ENCODE measurements at places on chromosomes 5 and 9. TPM values are rescaled to one million over a fixed set of nuclear protein-coding genes. Genes with fewer than 3 reads are reported as not detected.
A peak's percentile ranks its signal among the peaks of the same experiment; 100 is the strongest.

GRCh38 chr9:122986010-122986409 lies 45.2 kb downstream of the RABGAP1 start:
- H3K4me3 ChIP-seq = no peak overlapping the region
- no peak for DNase-seq
- H3K36me3 ChIP-seq = peaks cover 10% of the 10 kb centered on the region

DNA sequence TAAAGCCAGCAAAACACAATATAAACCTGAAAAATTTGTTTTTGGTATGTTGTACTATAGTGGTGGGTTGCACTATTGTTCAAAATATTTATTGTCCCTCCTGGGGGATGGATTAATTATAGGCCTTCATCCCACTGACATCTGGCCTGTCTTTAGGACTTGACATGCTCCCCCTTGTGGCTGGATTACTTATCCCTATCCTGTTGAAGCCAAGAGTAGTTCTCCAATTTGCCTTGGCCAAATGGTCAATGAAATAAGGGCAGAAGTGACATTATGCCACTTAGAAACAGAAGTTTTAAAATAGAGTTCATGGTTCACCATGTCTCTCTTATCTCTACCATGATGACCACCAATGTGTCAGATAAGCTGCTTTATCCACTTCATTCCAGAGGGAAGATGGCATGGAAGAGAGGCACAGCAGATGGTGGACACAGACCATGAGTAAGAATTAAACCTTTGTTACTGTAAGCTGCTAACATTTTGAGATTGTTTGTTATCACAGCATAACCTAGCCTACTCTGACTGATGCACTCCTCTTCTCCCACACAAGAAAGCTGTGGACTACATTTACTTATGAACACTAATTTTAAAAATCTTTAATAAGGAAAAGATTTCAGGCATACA lies 29.2 kb upstream of the ARHGEF28 start:
- no peak overlapping the region for H3K27ac ChIP-seq
- DNase-seq = no peak
- no peaks in the 10 kb centered on the region for H3K27me3 ChIP-seq
- no peak overlapping the region for H3K4me3 ChIP-seq
- no peaks in the 10 kb centered on the region for H3K36me3 ChIP-seq
- H3K4me1 ChIP-seq = no peaks in the 10 kb centered on the region

- H3K36me3 ChIP-seq = no peaks in the 10 kb centered on the region
- H3K4me1 ChIP-seq = no peaks in the 10 kb centered on the region
- H3K4me3 ChIP-seq = no peak overlapping the region
- no peak for DNase-seq
- no peaks in the 10 kb centered on the region for H3K27me3 ChIP-seq
Measured at GRCh38 chr9:107213561-107214028, 69.5 kb upstream of the RAD23B start.

DNA sequence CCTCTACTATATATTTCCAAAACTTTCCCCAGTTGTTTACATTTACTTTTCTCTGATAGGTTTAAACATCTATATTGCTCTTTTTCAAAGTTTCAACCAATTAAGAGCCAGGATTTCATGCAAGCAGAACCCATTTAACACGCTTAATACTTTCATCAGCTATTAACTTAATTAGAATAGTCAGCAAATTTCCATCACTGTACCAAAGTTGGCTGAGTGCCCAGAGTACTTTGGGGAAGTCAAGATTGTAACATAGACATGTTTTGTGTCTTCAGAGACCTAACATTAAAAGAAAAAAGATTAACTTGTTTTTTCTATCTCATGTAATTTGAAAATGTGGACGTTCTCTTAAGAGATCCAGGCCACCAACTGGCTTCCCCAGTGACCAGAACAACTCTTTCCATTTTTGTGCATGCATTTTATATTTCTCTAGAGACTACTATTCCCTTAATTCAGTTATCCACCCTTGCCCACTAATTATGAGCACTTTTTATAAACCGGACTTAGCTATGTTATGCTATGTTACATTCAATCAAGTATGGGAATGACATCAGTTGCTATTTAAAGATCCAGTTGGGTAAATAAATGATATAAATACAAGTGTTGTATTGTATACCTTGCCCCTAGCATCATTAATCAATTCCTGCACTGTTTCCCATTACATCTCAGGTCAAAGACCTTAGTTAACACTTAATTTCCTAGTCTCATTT lies 478.1 kb upstream of the NMUR2 start:
- no peak for DNase-seq
- no peak overlapping the region for H3K4me3 ChIP-seq
- no peak overlapping the region for H3K27ac ChIP-seq
- H3K4me1 ChIP-seq = no peaks in the 10 kb centered on the region

GRCh38 chr9:10774051-10774450 lies 161.2 kb upstream of the PTPRD start:
- H3K4me1 ChIP-seq = no peaks in the 10 kb centered on the region
- no peak for DNase-seq
- H3K27me3 ChIP-seq = no peaks in the 10 kb centered on the region
- H3K4me3 ChIP-seq = no peak overlapping the region

GRCh38 chr9:83707518-83707767 lies 315 bp downstream of the UBQLN1 start:
- H3K4me1 ChIP-seq = peaks cover 25% of the 10 kb centered on the region
- no peaks in the 10 kb centered on the region for H3K27me3 ChIP-seq
- no peak for DNase-seq
- H3K36me3 ChIP-seq = no peaks in the 10 kb centered on the region

GRCh38 chr9:83956086-83956435 lies 24.0 kb downstream of the HNRNPK start:
- peaks cover 34% of the 10 kb centered on the region for H3K36me3 ChIP-seq
- H3K4me1 ChIP-seq = peaks cover 26% of the 10 kb centered on the region
- DNase-seq = no peak
- peak overlapping the region; percentile 81 for H3K27ac ChIP-seq

GRCh38 chr5:157273131-157273556 lies 7.2 kb downstream of the CYFIP2 start:
- H3K4me1 ChIP-seq = no peaks in the 10 kb centered on the region
- no peaks in the 10 kb centered on the region for H3K27me3 ChIP-seq
- no peak overlapping the region for H3K27ac ChIP-seq
- no peak for DNase-seq

GRCh38 chr9:75852746-75853145 lies 37.7 kb upstream of the PCSK5 start:
- H3K27ac ChIP-seq = no peak overlapping the region
- H3K4me3 ChIP-seq = no peak overlapping the region
- H3K36me3 ChIP-seq = no peaks in the 10 kb centered on the region
- no peaks in the 10 kb centered on the region for H3K27me3 ChIP-seq

DNA sequence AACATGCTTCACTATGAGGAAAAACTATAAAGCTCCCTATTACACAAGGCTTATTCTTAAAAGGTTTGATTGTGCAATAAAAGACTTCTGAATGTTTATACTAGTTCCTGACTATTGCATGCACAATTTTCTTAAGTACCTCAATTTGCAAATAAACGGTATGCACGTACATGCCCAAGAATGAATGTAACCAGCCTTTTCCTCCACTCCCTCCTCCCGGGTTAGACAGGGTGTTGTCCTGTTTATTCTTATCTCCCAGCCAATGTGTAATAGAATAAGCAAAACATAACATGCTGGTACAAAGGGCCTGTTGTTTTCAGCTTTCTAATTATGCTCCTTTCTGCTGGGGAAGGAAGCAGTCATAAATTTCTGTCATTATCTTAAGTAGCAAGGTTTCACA lies 79.1 kb downstream of the AOPEP start:
- H3K27ac ChIP-seq = no peak overlapping the region
- peaks cover 15% of the 10 kb centered on the region for H3K4me1 ChIP-seq
- no peaks in the 10 kb centered on the region for H3K27me3 ChIP-seq
- H3K36me3 ChIP-seq = no peaks in the 10 kb centered on the region
- DNase-seq = no peak

- no peak for DNase-seq
- peak overlapping the region; percentile 76 for H3K27ac ChIP-seq
- H3K4me3 ChIP-seq = no peak overlapping the region
- no peaks in the 10 kb centered on the region for H3K27me3 ChIP-seq
Measured at GRCh38 chr9:87122947-87123685, 175.8 kb upstream of the GAS1 start.

DNA sequence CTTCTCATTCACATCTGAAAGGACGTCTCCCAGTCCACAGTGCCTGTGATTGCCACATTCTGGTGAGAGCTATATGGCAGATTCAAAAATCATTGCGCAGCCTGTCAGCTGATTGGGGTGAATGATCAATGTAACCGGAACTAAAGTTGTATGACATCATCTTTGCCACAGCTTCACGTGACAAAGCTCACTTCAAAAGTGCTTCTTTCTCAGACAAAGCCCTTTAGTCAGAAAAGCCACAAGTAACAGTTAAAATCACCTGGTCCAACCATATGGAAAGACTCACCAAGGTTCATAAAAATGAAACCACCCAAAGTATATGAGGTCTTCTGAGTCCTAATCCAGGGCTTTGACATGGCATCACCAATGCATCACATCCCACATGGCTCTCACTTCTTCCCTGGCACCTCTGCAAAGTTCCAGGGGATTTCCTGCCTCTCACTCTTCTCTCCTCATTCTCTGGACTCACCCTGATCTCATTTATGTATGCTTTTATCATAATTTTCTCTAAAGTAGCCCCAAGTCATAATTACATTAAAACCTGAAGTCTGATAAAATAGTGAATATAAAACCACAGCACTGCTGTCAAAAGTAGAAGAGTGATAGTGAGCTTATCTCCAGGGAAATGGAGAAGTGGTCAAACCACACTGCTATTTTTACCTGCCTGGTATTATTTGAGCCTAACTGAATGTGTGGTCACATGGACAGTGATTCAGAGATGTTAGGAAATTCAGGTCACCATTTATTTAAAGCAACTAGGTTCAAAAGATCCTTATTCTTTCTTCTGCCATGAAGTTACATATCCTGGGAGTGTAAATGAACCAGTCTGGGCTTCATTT lies 193.1 kb upstream of the PTGER4 start:
- H3K4me3 ChIP-seq = no peak overlapping the region
- no peak for DNase-seq
- no peaks in the 10 kb centered on the region for H3K27me3 ChIP-seq
- H3K36me3 ChIP-seq = no peaks in the 10 kb centered on the region

DNA sequence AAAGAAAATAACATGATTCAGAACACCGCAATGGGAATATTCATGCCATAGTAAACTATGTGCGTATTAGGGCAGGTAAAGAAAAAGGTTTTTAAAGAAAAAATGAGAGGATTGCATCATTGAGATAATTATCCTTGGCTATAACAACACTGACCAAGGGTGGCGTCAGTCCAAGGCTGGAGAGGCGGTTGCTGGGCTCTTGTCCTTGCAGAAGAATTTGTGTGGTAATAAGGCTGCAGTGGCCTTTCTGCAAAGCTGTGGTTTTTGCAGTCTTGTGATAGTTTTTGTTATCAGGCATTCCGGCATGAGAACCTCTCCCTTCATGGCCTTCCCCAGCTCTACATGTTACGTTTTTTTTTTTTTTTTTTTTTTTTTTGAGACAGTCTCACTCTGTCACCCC lies 14.0 kb downstream of the BOD1 start:
- no peaks in the 10 kb centered on the region for H3K27me3 ChIP-seq
- H3K27ac ChIP-seq = no peak overlapping the region
- DNase-seq = no peak

GRCh38 chr9:85741095-85741874 lies 469 bp downstream of the AGTPBP1 start:
- peak; percentile 74 for DNase-seq
- H3K36me3 ChIP-seq = no peaks in the 10 kb centered on the region
- H3K4me1 ChIP-seq = peaks cover 14% of the 10 kb centered on the region
- H3K27me3 ChIP-seq = no peaks in the 10 kb centered on the region

GRCh38 chr9:129235931-129236331 lies 57.9 kb upstream of the IER5L start:
- no peaks in the 10 kb centered on the region for H3K27me3 ChIP-seq
- H3K4me3 ChIP-seq = no peak overlapping the region
- no peak for DNase-seq
- peaks cover 8% of the 10 kb centered on the region for H3K4me1 ChIP-seq
- no peaks in the 10 kb centered on the region for H3K36me3 ChIP-seq

- no peak overlapping the region for H3K4me3 ChIP-seq
- no peak overlapping the region for H3K27ac ChIP-seq
- no peaks in the 10 kb centered on the region for H3K36me3 ChIP-seq
- H3K27me3 ChIP-seq = no peaks in the 10 kb centered on the region
Measured at GRCh38 chr5:75933489-75933888, 149.7 kb upstream of the SV2C start.

- H3K36me3 ChIP-seq = no peaks in the 10 kb centered on the region
- H3K4me3 ChIP-seq = no peak overlapping the region
- H3K27me3 ChIP-seq = no peaks in the 10 kb centered on the region
- H3K4me1 ChIP-seq = no peaks in the 10 kb centered on the region
Measured at GRCh38 chr9:75636427-75637045, 253.9 kb upstream of the PCSK5 start.

DNA sequence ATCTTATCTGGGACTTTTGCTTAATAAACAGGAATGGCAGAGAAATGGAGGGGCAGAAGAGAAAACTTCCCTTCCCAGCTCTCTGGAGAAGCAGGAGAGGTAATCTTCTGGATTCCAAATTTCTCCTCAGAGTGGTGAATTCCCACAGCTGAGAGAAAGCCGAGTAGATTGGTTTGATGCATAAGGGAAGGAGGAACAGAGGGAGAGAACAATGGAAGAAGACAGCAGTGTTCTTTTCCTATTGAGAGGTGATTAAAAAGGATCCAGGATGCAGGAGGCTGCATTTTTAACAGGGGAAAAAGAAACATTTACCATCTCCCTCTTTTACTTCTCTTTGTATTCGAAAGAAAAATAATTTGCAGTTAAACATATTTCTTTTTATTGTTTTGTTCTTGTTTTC lies 13.1 kb downstream of the SH3RF2 start:
- no peaks in the 10 kb centered on the region for H3K4me1 ChIP-seq
- no peak overlapping the region for H3K27ac ChIP-seq
- no peaks in the 10 kb centered on the region for H3K36me3 ChIP-seq
- no peaks in the 10 kb centered on the region for H3K27me3 ChIP-seq
- H3K4me3 ChIP-seq = no peak overlapping the region
- no peak for DNase-seq

GRCh38 chr9:136110082-136111061 lies 8.3 kb downstream of the TMEM250 start:
- peaks cover 35% of the 10 kb centered on the region for H3K4me1 ChIP-seq
- no peak for DNase-seq
- H3K36me3 ChIP-seq = no peaks in the 10 kb centered on the region
- H3K27me3 ChIP-seq = no peaks in the 10 kb centered on the region

GRCh38 chr5:53109056-53109442 lies 508 bp downstream of the MOCS2 start:
- no peak for DNase-seq
- peaks cover 25% of the 10 kb centered on the region for H3K4me1 ChIP-seq
- H3K27me3 ChIP-seq = no peaks in the 10 kb centered on the region
- peak overlapping the region; percentile 84 for H3K4me3 ChIP-seq

GRCh38 chr5:39780347-39780746 lies 355.6 kb upstream of the DAB2 start:
- H3K27ac ChIP-seq = no peak overlapping the region
- H3K36me3 ChIP-seq = no peaks in the 10 kb centered on the region
- H3K4me1 ChIP-seq = peaks cover 11% of the 10 kb centered on the region
- DNase-seq = no peak
- no peaks in the 10 kb centered on the region for H3K27me3 ChIP-seq
- H3K4me3 ChIP-seq = no peak overlapping the region

GRCh38 chr5:60883229-60883628 lies 39.2 kb upstream of the ELOVL7 start:
- no peak for DNase-seq
- H3K27me3 ChIP-seq = no peaks in the 10 kb centered on the region
- no peak overlapping the region for H3K27ac ChIP-seq

IL31RA gene
- total RNA-seq = 2.7 TPM

AGXT2 gene
- total RNA-seq = not detected

RCL1 gene
- 24.1 TPM for total RNA-seq

TEK gene
- total RNA-seq = 8.9 TPM

MUSK gene
- 5.8 TPM for total RNA-seq

F2RL1 gene
- 0.36 TPM for total RNA-seq

DBH gene
- not detected for total RNA-seq

FAM153A gene
- total RNA-seq = 0.27 TPM

SPATA24 gene
- total RNA-seq = 1.4 TPM

GNA14 gene
- 15.0 TPM for total RNA-seq

ADGRD2 gene
- total RNA-seq = not detected

TRMT10B gene
- 5.3 TPM for total RNA-seq

SLC46A2 gene
- not detected for total RNA-seq
